ENCODE measurements at places on chromosomes 5 and 9.

DNA sequence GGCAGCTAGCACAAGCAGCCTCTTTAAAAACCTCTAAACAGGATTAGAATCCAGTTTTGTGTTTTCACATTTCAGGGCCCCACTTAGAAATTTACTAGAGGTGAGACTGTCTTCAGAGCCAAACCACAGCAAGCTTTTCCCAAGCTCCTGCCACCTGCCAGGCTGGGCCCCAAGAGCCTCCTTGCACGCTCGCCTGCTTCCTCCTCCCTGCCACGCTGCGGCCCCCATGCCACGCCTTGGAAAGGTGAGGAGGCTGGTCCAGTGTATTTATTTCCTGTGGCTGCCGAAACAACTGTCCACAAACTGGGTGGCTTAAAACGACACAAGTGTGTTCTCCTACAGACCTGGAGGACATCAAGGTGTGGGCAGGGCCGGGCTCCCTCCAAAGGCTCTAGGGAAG is 43.4 kb downstream of the NKX2-5 start:
- no peak for DNase-seq

DNA sequence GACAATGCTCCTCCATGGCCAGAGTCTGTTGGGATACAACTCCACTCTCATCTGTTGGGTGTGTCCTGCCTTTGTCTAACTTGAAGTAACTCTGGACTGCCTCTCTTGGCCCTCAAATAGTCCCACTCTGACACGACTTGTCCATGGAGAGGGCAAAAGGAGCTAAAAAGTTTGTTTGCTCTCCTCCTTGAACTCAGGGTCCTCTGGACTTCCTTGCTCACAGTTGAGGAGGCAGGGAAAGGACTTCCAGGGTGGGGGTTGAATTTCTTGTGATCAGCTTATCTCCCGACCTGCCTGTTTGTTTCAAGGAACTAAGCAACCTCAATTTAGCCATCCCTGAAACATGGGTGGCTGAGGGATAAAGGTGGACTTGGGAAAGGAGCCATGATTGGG is 11.7 kb downstream of the DNAJB5 start:
- DNase-seq: no peak

DNA sequence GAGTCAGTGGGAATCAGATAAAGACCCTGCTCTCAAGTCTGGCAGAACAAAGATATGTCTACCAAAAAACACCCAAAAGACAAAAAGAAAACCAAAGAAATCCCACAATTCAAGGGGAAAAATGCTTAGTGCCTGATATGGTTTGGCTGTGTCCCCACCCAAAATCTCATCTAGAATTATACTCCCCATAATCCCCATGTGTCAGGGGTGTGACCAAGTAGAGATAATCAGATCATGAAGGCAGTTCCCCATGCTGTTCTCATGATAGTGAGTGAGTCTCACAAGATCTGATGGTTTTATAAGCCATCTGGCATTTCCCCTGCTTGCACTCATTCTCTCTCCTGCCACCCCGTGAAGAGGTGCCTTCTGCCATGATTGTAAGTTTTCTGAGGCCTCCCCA is 13.4 kb downstream of the FBXO10 start:
- DNase-seq: no peak

GRCh38 chr9:72443855-72444254 is 77.6 kb upstream of the TMC1 start:
- DNase-seq: no peak

- no peak for DNase-seq
Observed at GRCh38 chr9:96241391-96241809, 60.6 kb downstream of the HSD17B3 start.

DNA sequence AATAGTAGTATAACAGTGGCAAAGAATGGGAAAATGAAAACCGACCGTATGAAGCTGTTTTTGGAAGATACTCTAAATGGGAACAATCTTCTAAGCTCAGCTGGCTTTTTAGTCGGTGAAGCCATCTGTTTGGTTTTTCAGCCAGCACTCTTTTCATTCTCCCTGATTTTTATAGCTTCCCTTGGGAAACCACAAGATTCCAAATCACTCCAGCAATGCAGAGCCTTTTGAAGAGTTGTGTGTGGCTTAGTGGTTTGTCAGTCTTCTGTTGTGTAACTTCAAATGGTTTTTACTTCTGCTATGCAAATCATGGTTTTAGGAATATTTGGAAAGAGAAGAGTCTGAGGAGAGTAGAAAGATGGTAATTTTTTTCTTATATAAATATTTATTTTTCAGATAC is 180.7 kb downstream of the KDM4C start:
- DNase-seq: peak; percentile 55

- DNase-seq: no peak
Observed at GRCh38 chr9:15142878-15143534, 164.0 kb downstream of the TTC39B start.

GRCh38 chr5:56815658-56816545 is 553 bp downstream of the MAP3K1 start:
- no peak for DNase-seq

- no peak for DNase-seq
Observed at GRCh38 chr9:27382308-27382707, 85.4 kb upstream of the EQTN start.

GRCh38 chr9:111949919-111950318 is 53.3 kb downstream of the UGCG start:
- no peak for DNase-seq

GRCh38 chr9:70407081-70407503 is 7.4 kb downstream of the KLF9 start:
- no peak for DNase-seq
